ENCODE measurements at places on chromosomes 6 and 20.
A peak's percentile ranks its signal among the peaks of the same experiment; 100 is the strongest.

GRCh38 chr6:113774127-113774825, 82.9 kb upstream of the MARCKS start:
- DNase-seq, result no peak

DNA sequence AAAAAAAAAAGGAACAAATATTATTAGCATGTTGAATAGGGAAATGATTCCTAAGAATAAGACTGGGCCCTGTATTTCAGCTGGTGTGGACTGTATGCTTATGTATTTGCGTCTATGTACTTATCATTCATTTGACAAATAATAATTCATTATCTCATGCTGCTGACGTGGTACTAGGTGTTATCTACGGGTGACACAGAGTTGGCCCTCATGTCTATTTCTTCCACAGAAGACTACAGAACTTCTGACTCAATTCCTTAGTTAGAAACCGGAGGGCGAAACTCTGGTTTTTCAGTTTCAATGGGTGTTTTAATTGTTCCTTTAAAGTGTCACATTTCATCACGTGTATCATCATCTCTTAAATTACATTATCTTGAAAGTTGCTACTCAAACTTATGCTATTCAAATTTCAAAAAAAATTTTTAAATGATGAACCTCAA, 305.9 kb downstream of the CLIC5 start:
- DNase-seq, result no peak

DNA sequence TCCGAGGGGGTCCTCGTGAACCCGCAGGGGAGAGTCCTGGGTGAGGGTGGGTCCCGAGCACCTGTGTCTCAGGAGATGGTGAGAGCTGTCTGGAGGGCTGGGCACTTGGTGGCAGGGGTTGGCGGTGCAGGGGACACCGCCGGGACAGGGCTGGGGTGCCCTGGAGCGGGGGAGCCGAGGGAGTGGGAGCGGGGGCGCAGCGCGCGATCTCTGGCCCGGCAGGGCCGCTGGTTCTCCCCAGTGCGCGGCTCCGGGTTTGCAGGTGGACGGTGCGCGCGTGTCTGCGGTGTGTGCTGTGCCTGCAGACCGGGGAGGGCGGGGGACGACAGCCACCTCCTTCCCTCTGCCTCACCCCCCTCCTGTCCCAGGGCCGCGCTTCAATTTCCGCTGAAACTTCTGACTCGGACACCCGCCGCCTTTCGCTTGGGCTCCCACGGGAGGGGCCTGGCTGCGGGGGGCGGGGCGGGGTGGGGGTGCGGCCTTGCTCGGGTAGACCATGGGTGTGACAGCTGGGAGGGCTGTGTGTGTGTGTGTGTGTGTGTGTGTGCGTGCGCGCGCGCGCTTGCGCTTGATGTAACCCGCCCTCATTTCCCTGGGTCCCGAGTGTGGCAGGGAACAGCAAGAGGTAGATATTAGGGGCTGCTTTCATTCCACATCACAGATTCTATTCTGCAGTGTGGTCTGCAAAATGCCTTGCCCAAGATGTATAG, 1.2 kb downstream of the TRIB3 start:
- peak; percentile 15 for DNase-seq

- DNase-seq, result no peak
These were observed 229.1 kb downstream of the NFATC2 start for GRCh38 chr20:51313358-51313827.

DNA sequence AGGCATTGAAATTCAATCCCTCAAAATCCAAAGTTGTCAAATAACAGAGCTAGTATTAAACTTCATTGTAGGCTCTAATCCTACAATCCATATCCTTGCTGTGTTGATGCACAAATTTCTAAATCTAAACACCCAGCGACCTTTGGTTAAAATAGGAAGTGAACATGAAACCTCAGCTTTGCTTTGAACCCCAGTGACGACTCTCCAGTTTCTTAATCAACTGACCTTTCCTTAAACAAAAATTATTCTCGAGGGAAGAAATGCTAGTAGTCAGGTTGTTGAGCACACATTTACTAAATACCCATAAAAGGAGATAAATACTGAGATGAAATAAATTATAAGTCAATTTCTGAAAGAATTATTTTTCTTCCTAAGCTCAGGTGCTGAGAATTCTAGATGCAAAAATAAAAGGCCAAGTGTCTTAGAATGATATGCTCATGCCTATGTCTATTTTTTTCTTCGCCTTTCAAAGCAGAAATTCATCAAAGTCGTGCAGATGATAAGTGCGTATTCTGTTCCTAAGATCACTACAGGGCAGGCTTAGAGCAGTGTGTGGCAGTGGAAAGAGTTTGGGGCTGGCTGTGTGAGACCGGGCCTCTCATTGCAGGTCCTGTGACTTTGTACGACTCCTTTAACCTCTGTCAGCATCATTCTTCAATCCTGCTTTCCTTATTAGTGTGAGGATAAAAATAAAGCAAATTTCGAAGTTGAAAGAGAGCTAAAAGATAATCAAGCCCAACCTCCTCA, 208.7 kb downstream of the PRL start:
- DNase-seq, result no peak

- DNase-seq, result peak; percentile 56
These were observed 433.5 kb downstream of the RFPL4B start for GRCh38 chr6:112780498-112781096.

DNA sequence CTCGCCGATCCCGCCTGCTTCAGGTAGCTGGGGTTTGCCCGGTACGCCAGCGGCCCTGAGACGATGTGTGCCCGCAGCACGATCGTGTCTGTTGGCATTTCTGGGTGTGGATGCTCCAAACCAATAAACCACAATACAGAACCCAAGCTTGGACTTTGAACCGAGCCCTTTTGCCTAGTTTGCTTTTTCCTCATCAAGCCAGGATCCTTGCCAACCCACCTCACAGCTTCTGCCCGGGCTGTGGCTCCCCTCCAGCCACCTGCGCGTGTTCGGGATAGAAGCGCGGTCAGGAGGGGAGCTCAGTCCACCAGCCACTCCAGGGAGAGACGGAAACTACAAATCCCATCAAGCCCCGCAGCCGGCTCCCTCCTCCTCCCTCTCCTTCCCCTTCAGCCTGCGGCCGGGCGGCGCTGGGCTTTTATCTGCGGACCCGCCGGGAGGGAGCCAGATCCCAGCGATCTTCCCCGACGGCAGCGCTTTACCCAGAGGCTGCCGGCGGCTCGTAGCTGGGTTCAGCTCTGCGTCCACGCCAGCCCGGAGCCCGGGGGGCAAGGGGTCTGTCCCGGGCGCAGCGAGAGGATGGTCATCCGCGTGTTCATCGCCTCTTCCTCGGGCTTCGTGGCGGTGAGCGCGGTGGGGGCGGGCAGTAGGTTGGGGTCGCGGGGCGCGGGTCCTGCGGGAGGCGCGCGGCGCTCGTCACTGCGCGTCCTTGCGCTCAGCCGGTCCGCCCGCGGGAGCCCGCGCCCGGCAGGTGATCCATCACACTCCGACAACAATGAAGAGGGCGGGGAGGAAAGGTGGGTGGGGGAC, at the start of gene SH3BGRL2:
Gene SH3BGRL2 (plus strand): TSS at position 447 of the 810 bp plus-strand sequence. CDS start 133 bp downstream, at position 580.
- peak; percentile 46 for DNase-seq

All from NCI-H1930 (cell line).